Neural progenitor cell (in vitro differentiated cells): ENCODE measurements at places on chromosomes 1 and 21. TPM values are rescaled to one million over a fixed set of nuclear protein-coding genes. Genes with fewer than 3 reads are reported as not detected.

DNA sequence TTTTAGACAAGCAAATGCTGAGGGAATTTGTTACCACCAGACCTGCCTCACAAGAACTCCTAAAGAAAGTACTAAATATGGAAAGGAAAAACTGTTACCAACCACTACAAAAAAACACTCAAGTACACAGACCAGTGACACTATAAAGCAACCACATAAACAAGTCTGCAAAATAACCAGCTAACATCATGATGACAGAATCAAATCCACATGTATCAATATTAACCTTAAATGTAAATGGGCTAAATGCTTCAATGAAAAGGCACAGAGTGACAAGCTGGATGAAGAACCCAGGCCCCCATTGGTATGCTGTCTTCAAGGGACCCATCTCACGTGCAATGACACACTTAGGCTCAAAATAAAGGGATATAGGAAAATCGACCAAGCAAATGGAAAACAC is 529.9 kb upstream of the CAMK1G start:
- no peaks in the 10 kb centered on the region for H3K27me3 ChIP-seq
- H3K4me3 ChIP-seq: no peak overlapping the region
- no peaks in the 10 kb centered on the region for H3K36me3 ChIP-seq
- no peak overlapping the region for H3K27ac ChIP-seq

DNA sequence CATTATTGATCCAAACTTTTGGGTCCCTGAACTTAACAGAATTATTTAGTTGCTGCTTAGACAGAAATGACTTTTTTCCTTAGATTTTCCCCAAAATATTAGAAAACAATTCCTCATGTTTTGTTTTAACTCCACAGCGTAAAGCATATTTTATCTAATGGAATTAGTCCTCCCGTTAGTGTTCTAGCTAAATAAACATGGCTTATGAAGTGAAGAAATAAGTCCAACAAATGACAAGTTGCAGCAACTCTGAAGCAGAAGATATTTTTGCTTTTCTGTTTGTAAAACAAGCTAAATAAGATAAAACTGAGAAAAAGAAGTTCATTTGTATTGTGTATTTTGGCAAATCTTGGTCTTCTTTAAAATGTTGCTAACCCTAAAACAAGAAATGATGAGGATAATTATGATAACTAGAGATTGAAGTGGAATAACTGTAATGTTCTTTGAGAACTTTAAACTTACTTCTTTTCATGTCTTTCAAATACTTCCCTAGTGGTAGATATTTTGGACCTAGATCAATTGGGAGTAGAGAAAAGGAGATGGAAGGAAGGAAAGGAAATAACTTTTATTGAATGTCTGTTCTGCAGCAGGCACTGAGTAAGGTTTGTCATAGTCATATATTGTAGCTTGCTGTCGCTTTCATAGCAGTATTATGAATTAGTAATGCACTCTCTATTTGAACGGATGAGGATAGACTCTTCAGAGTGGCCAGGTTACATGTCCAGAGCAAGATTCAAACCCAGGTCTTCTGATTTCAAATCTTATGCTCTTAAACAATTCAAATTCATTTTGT is 12.5 kb downstream of the NFIA start:
- no peaks in the 10 kb centered on the region for H3K36me3 ChIP-seq
- H3K27ac ChIP-seq: no peak overlapping the region
- no peak overlapping the region for H3K4me3 ChIP-seq
- H3K4me1 ChIP-seq: peaks cover 44% of the 10 kb centered on the region
- H3K27me3 ChIP-seq: no peaks in the 10 kb centered on the region
- no peak for DNase-seq

GRCh38 chr1:158035014-158035413 is 41.6 kb downstream of the KIRREL1 start:
- H3K27me3 ChIP-seq: no peaks in the 10 kb centered on the region
- peaks cover 45% of the 10 kb centered on the region for H3K4me1 ChIP-seq
- DNase-seq: no peak
- H3K27ac ChIP-seq: peak overlapping the region; percentile 70
- no peak overlapping the region for H3K4me3 ChIP-seq

- H3K36me3 ChIP-seq: no peaks in the 10 kb centered on the region
- peak overlapping the region; percentile 75 for H3K4me3 ChIP-seq
- H3K4me1 ChIP-seq: peaks cover 10% of the 10 kb centered on the region
- H3K27ac ChIP-seq: no peak overlapping the region
- H3K27me3 ChIP-seq: peaks cover 75% of the 10 kb centered on the region
- peak; percentile 59 for DNase-seq
Observed at GRCh38 chr1:225882694-225883615, 775 bp upstream of the TMEM63A start.

DNA sequence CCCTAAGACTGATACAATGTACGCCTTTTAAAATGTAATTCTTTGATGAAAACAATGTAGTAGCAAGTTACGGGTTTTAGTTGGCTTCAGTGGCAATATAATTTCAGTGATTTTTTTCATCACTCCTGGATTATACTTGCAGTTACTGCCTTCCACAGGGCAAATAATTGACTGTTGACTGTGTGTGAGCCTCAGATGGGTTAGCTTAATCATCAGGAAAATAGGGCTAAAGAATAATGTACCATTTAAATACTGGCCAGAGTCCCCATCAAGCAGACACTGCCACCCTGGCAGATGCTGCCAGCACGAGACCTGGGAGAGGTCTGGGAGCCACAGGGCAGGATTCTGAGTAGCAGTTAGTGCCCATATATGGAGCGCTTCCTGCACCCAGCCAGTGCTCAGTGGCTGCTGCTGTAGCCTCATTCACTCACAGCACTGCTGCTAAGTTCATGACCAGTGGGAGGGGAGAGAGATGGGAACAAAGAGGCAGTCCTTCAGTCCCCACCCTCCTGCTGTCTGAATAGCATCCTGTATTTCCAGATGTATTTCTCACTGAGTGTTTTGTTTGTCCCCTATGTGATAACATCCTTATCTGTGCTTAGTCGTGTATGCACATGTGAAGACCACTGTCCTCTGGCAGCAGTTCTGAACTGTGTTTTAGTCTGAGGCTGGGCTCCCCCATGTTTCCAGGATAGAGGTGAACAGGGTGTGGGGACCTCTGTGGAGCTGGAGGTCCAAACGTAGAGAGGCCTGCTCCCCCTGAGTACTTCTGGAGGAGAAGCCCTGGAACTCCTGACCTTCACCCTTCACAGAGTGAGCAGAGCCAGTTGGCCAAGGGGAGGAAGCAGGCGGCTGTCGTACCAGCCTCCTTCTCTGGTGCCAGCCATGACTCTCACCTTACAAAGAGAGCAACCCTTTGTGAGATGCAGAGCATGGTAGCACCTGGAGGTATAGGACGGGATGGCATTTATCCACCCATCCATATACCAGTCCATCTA is 80.4 kb downstream of the ADARB1 start:
- H3K27ac ChIP-seq: no peak overlapping the region
- no peak for DNase-seq
- no peak overlapping the region for H3K4me3 ChIP-seq
- peaks cover 20% of the 10 kb centered on the region for H3K4me1 ChIP-seq

GRCh38 chr1:168723000-168723399 is 6.0 kb downstream of the DPT start:
- H3K27ac ChIP-seq: no peak overlapping the region
- DNase-seq: no peak
- no peaks in the 10 kb centered on the region for H3K36me3 ChIP-seq
- no peak overlapping the region for H3K4me3 ChIP-seq

- H3K4me3 ChIP-seq: no peak overlapping the region
- H3K36me3 ChIP-seq: no peaks in the 10 kb centered on the region
- no peak overlapping the region for H3K27ac ChIP-seq
- no peaks in the 10 kb centered on the region for H3K4me1 ChIP-seq
- H3K27me3 ChIP-seq: no peaks in the 10 kb centered on the region
- no peak for DNase-seq
Observed at GRCh38 chr1:98316286-98316905, 345.1 kb upstream of the SNX7 start.

DNA sequence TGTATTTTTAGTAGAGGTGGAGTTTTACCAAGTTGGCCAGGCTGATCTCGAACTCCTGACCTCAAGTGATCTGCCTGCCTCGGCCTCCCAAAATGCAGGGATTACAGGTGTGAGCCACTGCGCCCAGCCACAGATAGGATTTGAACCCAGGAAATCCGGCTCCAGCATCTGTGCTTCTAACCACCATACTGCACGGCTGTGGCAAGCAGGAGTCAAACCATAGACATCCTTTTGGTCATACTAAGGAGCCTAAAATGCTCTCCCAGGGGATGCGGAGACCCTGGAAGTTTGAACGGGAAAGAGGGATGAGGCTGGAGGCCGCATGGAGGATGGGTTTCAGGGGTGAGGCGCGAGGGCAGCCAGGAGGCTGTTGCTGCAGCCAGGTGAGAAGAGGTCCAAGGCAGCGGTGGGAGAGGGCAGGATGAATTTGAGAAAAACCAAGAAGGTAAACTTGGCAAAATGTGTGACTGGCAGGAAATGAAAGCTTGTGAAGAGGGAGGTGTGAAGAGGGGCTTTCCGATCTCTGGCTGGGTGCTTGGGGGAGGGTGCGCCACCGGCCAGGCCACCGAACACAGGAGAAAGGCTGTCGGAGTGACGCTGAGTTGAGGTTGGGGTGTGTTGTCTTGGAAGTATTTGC is 24.0 kb upstream of the CDK18 start:
- peaks cover 40% of the 10 kb centered on the region for H3K27me3 ChIP-seq
- no peak overlapping the region for H3K4me3 ChIP-seq
- no peak overlapping the region for H3K27ac ChIP-seq
- H3K4me1 ChIP-seq: peaks cover 26% of the 10 kb centered on the region
- no peak for DNase-seq

GRCh38 chr1:183360473-183360872 is 57.7 kb downstream of the NMNAT2 start:
- no peak overlapping the region for H3K27ac ChIP-seq
- H3K4me3 ChIP-seq: no peak overlapping the region
- DNase-seq: no peak
- H3K4me1 ChIP-seq: no peaks in the 10 kb centered on the region

DNA sequence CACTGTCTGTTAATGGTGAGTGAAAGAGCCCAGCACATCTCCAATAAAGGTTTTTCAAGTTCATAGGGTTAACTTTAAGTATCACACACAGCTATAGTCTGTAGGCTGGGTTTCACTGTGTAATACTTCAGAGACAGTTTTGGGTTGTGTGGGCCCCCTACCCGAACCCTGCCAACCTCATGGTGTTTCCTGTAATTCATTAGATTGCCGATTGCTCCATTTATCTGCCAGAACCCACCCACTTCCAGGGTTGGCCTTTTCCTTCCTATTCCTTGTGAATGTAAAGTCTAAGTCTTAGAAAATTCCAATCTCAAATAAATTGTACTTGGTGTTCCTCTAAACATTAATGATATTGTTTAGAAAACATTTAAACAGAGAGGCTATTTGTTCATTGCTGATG is 43.6 kb downstream of the CTTNBP2NL start:
- no peaks in the 10 kb centered on the region for H3K4me1 ChIP-seq
- no peak overlapping the region for H3K4me3 ChIP-seq
- no peak for DNase-seq
- peaks cover 4% of the 10 kb centered on the region for H3K36me3 ChIP-seq
- no peaks in the 10 kb centered on the region for H3K27me3 ChIP-seq

DNA sequence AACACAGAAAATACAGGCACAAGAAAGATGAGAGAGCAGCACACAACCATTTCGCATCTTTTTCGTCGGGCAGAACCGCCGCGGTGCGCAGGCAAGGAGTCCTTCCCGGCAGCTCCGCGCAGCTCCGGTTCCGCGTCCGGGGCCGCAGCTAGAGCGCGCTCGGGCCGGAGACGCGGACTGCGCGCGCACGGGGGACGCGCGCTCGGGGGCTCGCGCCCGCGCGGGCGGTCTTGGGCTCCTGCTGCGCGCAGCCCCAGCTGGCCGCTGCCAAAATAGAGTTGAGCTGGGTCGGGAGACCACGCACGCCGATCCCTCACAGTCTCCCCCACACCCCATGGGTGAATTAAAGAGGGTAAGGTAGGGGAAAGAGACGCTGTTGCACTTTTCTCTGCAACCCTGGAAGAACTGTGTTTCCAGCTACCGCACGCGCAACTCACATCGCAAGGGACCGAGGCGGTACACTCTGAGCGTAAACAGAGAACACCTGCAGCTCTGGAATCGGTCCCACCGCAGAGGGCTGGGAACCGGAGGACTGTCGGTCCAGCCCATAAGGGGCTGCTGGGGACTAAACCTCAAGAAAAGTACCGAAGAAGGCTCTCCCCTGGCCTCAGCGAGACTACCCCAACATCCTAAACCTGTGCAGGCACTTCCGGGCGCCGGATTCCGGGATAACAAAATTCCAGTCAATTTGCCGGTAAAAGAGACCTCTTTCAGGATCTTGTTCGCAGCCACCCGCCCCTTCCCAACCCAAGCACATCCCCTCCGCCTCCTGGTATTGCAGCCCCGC is 1.7 kb downstream of the NR5A2 start:
- peaks cover 5% of the 10 kb centered on the region for H3K4me1 ChIP-seq
- no peak overlapping the region for H3K27ac ChIP-seq
- no peaks in the 10 kb centered on the region for H3K36me3 ChIP-seq
- H3K4me3 ChIP-seq: peak overlapping the region; percentile 60

DNA sequence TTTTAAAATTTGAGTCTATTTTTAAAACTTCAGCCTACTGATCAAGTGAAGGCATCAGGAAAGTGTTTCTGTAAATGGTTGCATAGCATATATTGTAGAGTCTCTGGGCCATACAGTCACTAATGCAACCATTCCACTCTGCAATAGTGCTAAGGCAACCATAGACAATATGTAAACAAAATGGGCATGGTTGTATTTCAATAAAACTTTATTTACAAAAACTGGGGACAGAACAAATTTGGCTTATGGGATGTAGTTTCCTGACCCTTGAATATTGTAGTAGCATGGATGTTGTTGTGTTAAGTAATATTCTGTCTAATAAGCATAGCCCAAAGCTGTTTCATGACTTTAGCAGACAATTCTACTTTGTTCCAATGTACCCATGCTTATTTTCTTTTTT is 117.7 kb downstream of the GRIK1 start:
- H3K27ac ChIP-seq: no peak overlapping the region
- no peak for DNase-seq
- H3K27me3 ChIP-seq: no peaks in the 10 kb centered on the region

GRCh38 chr1:38804062-38804886 is 55.3 kb downstream of the RRAGC start:
- peaks cover 80% of the 10 kb centered on the region for H3K27me3 ChIP-seq
- peak overlapping the region; percentile 51 for H3K4me3 ChIP-seq
- peak; percentile 83 for DNase-seq
- peaks cover 4% of the 10 kb centered on the region for H3K4me1 ChIP-seq
- H3K27ac ChIP-seq: no peak overlapping the region

DNA sequence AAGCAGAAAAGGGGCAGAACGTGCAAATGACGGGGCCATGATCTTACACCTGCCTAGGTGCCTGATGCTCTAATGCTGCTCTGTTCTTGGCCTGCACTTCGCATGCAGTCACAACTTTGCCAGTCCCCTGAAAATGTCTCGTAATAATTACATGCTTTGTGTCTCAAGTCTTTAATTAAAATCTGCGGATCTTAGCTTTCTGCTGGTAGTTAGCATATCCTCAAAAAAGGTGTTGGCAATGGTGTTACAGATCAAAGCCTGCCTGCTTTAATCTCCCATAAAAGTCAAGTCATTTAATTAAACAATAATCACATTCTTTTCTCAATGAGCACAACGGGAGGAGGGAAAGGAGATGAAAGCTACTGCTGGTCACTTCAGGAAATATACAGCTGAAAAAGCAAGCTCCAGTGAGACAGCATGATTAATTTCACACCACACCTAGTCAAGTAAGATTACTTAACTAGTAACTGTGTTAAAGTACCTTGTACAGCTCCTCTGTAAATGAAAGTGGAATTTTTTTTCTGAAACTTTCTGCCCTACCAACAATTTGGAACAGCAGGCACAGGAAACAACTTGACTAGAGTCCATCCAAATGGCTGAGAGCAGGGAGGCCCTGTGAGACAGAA is 45.8 kb downstream of the STX6 start:
- peaks cover 8% of the 10 kb centered on the region for H3K36me3 ChIP-seq
- H3K4me1 ChIP-seq: peaks cover 21% of the 10 kb centered on the region
- DNase-seq: no peak
- H3K27me3 ChIP-seq: no peaks in the 10 kb centered on the region

PPFIA4 gene
- 21.5 and 23.5 TPM in 2 replicates for total RNA-seq

DEPDC1 gene
- total RNA-seq: 83.8 and 144 TPM in 2 replicates

CNR2 gene
- total RNA-seq: not detected in 2 replicates
